ENCODE measurements at places on chromosomes 1 and 21.

GRCh38 chr1:147202576-147202975 is 22.6 kb downstream of the FMO5 start:
- DNase-seq = no peak

DNA sequence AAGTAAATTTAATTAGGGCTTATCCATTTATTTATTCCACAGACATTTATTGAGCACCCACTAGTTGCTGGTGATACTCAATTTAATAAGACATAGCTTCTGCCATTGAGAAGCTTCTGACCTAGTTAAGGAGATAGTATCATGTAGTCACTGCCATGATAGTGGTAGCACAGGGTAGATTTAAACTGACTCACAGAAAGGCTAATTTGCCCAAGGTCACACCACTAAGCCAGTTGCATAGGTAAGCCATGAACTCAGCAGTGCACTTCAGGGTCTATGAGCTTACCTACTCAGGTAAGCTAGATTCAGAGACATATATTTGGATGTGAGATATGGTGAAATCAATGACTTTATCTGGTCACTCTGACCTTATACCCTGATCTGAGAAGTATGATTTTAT is 168.4 kb downstream of the TNFSF18 start:
- DNase-seq = no peak

GRCh38 chr21:27419153-27419552 is 452.3 kb upstream of the ADAMTS5 start:
- no peak for DNase-seq

- no peak for DNase-seq
These were observed 89.7 kb downstream of the ITSN1 start for GRCh38 chr21:33732038-33732437.

GRCh38 chr1:114118351-114118990 is 35.2 kb downstream of the SYT6 start:
- DNase-seq = no peak

GRCh38 chr1:91693557-91693956 is 192.4 kb downstream of the TGFBR3 start:
- DNase-seq = no peak

GRCh38 chr1:49048188-49048587 is 271.5 kb upstream of the BEND5 start:
- DNase-seq = no peak

DNA sequence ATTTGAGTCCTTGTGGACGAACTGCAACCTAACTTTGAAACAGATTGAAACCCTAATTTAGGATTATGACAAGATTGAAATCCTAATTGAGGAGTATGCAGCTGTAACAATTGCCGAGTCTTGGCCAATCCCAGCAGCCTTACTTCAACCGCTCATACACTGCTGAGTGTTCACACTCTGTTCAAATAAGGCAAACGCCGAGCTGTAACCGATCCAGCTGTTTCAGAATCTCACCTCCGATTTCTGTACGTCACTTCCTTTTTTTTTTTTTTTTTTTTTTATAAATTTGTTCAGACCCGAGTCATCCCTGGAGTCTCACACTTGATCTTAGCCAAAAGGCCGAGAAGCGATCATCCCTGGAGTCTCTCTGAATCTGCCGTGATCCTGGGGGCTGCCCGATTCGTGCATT is 22.3 kb upstream of the ATP5PO start:
- peak; percentile 79 for DNase-seq

DNA sequence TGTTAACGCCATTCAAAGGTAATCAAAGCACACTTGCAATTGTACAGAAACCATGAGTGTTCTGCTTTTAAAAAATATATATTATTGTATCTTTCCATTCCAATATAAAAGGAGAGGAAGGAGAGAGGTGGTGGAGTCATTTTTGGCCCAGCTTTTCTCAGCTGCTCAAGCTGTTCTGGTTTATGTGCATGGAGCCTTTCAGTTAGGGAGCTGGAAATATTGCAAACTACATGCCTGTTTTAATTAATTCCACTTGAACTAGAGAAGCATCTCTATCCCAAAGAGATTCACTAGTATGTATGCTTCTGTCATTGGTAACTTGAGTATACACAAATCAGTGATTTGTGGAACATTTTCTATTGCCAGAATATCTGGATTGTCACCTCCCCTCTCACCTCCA is 28.5 kb upstream of the C1orf105 start:
- no peak for DNase-seq

GRCh38 chr1:226908419-226908818 is 31.7 kb upstream of the COQ8A start:
- DNase-seq = no peak

- DNase-seq = peak; percentile 34
These were observed 14.1 kb downstream of the AZIN2 start for GRCh38 chr1:33094971-33095604.

GRCh38 chr21:15687208-15687607 is 42.6 kb upstream of the USP25 start:
- DNase-seq = no peak

GRCh38 chr1:16235944-16236510 is 956 bp downstream of the CPLANE2 start:
- DNase-seq = peak; percentile 63

GRCh38 chr1:66930823-66931174 is 6.0 kb downstream of the MIER1 start:
- no peak for DNase-seq

DNA sequence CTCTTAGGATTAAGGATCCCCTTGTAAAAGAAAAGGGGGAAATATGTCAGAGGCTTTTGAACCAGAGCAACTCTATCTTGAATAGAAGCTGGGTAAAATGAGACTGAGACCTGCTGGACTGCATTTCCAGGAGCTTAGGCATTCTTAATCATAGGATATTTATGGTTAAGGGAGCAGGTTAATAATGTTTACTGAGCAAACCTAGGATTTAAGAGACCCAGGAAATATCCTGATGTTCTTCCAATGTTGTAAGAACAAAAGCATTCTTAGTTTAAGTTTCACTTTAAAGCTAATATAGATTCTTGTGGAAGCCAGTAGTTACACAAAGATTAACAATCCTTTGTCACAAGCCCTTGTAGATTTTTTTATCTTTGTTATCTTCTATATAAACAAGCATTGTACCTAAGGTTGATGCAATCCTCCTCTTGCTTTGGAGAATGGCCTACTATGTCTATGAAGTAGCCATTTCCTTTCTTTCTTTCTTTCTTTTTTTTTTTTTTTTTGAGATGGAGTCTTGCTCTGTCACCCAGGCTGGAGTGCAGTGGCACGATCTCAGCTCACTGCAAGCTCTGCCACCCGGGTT is 570.2 kb upstream of the BEND5 start:
- no peak for DNase-seq

DNA sequence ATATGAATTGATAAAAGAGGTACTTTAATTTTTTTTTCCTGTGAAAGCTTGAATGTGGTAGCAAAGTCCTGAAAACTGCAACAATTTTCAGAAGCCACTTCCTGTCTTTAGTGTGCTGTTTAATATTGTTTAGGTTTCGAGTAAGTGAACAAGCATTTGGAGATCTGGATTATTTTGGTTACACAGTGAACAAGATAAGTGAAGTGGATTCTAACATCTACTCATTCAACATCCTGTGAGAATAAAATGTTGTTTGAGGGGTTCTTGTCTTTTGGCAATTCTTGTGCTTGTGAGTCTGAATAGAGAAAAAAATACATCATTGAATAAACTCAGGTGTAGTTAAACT is 35.2 kb upstream of the PLA2G4A start:
- no peak for DNase-seq

DNA sequence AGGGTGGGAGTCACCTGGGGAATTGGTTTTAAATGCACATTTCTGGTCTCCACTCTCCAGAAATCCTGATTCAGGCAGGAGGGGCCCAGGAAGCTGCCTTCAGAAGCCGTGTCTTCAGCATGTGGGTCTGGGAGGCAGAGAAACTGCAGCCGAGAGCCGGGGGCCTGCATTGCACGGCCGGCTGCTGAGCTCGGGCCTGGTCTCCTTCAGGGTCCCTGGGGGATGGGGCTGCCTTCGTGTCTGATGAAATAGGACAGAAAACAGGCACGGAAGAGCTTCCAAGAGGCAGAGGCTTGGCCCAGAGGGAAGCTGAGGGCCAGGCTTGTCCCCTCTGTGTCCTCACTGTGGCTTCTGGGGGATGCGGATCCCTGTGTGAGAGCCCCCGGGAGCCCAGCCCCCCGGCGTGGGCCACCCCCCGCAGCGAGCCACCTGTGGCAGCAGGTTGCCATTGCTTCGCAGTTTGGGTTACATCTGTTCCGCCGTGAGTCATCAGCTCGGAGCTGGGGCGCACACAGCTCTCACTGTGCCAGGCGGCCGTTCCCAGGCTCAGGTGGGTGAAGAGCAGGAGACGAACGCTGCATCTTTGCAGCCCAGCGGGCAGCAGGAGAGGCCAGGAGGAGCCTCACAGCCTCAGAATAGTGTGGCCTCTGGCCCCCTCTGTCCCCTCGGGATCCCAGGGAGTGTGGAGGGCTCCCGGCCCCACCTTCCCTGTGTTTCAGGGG is 72.4 kb downstream of the AJAP1 start:
- DNase-seq = no peak

DNA sequence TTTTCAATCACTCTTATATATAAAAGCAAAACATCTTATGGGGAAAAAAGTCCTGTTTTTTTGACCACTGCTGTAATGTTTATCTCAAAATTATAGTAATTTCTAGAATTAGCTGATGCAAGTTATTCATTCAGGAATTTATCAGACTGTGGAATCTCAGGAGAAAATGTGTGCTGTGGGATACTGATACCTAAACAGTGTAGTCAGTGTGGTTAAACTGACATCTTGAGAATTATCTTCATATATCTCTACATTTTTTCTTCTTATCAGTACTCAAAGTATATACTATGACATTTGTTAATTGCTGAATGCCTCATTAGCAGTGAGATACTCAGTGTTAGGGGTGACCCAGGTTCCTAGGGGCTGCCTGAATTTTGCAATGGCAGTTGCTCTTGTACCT is 839.3 kb downstream of the KCNT2 start:
- no peak for DNase-seq

GRCh38 chr1:239527051-239527693 is 140.8 kb downstream of the CHRM3 start:
- no peak for DNase-seq

GRCh38 chr1:228723287-228723686 is 12.0 kb upstream of the RHOU start:
- DNase-seq = no peak

- DNase-seq = no peak
These were observed 8.1 kb upstream of the STMN1 start for GRCh38 chr1:25914074-25914995.

DNA sequence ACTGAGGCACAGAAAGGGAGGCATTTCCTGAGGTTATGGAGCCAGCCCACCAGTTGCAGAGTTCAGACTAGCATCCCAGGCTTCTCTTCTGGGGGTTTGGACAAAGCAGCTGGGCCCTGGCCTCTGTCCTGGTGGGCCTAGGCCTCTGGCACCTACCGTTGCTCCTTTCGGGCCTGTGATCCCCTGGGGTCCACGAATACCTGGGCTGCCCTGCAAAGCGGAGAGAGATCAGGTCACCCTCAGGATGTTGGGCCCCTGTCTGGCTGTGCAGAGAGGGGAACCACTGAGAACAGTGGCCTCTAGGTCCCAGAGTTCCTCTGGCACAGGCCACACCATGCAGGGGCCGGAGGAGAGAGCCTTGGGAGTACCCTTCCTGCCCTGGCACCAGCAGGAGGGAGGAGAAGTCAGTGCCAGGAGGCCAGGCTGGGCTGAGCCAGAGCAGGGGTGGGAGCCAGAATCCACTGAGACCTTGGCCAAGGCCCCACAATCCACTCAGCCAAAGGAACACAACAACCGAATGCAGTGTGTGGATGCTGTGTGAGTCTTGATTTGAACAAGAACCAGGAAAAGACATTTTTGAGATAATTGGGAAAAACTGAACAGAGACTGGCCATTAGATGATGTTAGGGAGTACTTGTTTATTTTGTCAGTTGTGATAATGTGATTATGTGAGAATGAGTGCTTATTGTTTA is 8.9 kb downstream of the COL9A2 start:
- no peak for DNase-seq

- peak; percentile 52 for DNase-seq
These were observed 2.2 kb upstream of the EPHA2 start for GRCh38 chr1:16158025-16158424.

DNA sequence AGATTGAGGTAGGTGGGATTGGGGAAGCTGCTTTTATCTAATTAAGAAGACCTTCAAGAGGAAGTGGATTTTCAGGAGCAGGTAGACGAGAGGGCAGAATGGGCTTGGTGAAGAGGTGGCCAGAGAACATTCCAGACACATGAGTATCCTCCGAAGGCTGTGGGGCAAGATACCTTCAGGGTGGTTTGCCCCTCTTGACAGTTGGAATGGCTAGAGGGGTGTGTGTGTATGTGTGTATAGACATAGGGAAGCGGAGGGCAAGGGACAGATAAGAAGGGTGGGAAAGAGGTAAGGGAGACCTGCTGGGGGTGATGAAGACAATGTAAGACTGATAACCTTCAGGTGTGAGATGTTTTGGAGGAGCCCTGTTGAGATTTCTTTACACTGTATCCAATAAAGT is 46.8 kb upstream of the TSPAN2 start:
- no peak for DNase-seq

- DNase-seq = no peak
These were observed 15.6 kb downstream of the RUNX3 start for GRCh38 chr1:24914226-24915069.

DNA sequence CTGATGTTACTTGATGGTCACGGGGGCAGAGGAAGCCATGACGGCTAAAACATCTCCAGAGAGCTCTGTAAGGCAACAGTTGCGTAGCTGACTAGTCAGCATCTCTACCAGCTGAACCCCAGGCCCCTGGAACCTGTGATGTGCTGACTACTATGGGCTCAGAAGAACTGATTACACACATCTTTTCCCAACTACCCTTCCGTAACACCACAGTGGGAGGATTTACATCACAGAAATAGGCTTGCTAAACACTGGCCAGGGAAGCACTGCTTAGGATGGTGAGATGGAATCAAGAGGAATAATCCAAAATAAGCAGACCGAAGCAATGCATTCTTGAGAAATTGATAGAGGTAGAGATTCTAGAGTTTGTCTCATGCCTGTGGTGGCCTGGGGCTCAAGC is 122.5 kb downstream of the SMYD2 start:
- no peak for DNase-seq

DNA sequence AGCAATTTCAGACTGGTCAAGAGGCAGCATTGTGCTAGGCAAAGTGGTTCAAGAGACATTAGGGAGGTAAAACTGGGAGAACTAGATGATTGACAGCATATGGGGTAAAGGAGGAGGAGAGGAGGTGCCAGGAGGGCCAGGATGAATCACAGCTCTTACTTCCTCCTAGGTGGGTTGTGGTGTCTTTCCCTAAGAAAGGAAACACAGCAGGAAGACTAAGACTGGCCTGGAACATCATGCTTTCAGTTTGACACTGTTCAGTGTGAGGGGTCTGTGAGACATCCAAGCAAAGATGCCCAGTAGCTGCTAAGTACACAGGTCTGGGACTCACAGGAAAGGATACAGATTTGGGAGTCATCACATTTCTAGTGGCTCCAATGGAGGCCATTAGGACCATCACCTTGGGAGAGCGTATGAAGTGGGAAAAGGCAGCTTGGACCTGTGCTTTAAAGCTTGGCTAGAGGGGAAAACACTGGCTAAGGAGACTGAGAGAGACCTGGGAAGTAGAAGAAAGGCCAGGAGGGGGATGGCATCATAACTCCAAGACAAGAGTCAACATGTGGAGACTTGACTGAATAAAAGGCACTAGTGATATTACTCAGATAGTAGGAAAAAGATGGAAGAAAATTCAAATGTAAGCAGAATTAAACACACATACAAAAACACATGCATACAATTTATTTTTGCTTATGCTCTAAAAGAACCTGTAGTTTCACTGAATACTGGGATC is 17.3 kb downstream of the CD58 start:
- no peak for DNase-seq
